ENCODE measurements at places on chromosomes 7 and 10.
A peak's percentile ranks its signal among the peaks of the same experiment; 100 is the strongest.

- peak; percentile 66 for DNase-seq
Measured at GRCh38 chr7:7662527-7662926, 22.0 kb downstream of the UMAD1 start.

DNA sequence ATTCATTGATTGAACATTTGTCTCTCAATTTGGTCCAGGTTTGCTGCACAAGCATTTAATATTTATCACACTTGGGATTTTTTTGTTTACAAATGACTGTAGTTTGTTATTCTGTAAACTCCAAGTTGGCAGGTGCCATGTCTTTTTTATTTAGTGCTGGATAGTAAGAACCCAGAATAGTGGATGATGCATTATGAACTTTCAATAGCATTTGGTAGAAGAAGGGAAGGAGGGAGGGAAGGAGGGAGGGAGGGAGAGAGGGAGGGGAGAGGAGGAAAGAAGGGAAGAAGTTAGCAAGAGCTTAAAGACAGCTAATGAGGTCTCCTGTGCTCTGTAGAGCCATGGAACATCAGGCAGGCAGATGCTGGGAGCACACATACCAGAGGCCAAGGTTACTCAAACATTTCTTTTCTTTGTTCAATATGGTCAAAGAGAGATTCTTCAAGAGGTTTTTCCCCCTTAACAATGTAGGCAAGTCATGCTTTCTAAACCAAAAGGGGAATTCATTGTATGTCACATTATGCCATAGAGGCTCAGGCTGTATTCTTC is 25.8 kb upstream of the PDK4 start:
- DNase-seq, result no peak

DNA sequence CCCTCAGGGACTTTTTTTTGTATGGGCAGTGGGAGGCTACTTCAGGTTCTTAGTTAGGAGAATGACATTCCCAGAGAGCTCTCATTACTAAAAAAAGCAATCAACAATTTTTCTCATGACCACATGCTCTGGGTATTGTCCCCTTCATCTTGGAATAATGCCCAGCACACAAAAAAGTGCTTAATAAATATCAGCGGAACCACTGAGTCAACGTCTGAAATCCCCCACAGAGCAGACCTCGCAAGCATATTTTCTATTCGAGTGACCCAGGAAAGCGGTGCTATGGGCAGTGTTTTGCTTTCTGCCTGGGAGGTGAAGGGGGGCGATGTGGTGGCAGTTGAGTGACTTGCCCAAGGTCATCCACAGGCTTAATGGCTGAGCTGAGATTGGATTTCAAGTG is 493.4 kb upstream of the ZMIZ1 start:
- DNase-seq, result no peak

GRCh38 chr10:113520690-113521474 is 32.0 kb upstream of the HABP2 start:
- DNase-seq, result peak; percentile 65

Data from NCI-H82 (cell line).